DND-41 (cell line): ENCODE measurements at places on chromosomes 6 and 20.

GRCh38 chr6:14476793-14477531 lies 359.4 kb downstream of the CD83 start:
- H3K27ac ChIP-seq, result no peak overlapping the region
- no peaks in the 10 kb centered on the region for H3K36me3 ChIP-seq
- H3K27me3 ChIP-seq, result no peaks in the 10 kb centered on the region
- no peak overlapping the region for H3K4me3 ChIP-seq

GRCh38 chr6:89787660-89788328 lies 31.8 kb downstream of the MDN1 start:
- H3K36me3 ChIP-seq, result peaks cover 87% of the 10 kb centered on the region
- H3K4me1 ChIP-seq, result no peaks in the 10 kb centered on the region
- no peak overlapping the region for H3K27ac ChIP-seq
- H3K4me3 ChIP-seq, result no peak overlapping the region
- H3K27me3 ChIP-seq, result no peaks in the 10 kb centered on the region

DNA sequence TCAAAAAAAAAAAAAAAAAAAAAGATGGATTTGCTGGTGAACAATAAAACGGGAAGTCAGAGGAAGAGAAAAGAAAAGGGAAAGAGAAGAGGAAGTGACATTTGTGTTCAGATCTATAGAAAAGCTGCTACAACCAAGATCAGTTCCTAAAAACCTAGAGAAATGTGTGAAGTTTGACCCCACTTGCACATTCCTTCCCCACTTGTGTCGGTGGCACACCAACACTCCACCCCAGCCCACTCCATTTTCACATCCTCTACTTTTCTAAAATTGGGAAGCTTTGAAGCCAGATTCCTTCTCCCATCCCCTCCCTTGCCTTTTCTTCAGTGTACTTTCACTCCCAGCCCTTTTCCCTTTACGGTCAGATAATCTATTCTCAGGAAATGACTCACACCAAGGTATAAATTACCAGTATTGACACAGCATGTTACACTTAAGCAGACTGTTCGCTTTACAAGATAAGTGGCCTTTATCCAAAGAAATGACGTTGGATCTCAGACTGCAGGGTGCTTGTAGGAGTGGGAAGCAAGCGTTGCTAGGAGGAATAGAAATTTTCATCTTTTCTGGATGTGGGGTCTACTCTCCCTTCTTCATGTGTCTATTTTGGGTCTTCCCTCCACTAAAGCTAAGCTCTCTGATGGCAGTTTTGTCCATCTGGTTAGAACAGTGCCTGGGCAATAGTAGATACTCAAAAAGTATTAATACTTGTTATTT lies 92.5 kb upstream of the ADGRF1 start:
- H3K36me3 ChIP-seq, result no peaks in the 10 kb centered on the region
- H3K4me1 ChIP-seq, result no peaks in the 10 kb centered on the region
- no peak overlapping the region for H3K4me3 ChIP-seq
- H3K27me3 ChIP-seq, result no peaks in the 10 kb centered on the region

- no peak overlapping the region for H3K27ac ChIP-seq
- H3K36me3 ChIP-seq, result no peaks in the 10 kb centered on the region
- no peak for DNase-seq
- H3K4me1 ChIP-seq, result no peaks in the 10 kb centered on the region
- H3K27me3 ChIP-seq, result peaks cover 7% of the 10 kb centered on the region
- H3K4me3 ChIP-seq, result no peak overlapping the region
Observed at GRCh38 chr6:56749632-56750151, 107.0 kb upstream of the DST start.

GRCh38 chr20:19991308-19991707 lies 25.9 kb upstream of the NAA20 start:
- H3K4me3 ChIP-seq, result no peak overlapping the region
- no peaks in the 10 kb centered on the region for H3K36me3 ChIP-seq
- DNase-seq, result no peak
- no peaks in the 10 kb centered on the region for H3K4me1 ChIP-seq
- peaks cover 6% of the 10 kb centered on the region for H3K27me3 ChIP-seq

DNA sequence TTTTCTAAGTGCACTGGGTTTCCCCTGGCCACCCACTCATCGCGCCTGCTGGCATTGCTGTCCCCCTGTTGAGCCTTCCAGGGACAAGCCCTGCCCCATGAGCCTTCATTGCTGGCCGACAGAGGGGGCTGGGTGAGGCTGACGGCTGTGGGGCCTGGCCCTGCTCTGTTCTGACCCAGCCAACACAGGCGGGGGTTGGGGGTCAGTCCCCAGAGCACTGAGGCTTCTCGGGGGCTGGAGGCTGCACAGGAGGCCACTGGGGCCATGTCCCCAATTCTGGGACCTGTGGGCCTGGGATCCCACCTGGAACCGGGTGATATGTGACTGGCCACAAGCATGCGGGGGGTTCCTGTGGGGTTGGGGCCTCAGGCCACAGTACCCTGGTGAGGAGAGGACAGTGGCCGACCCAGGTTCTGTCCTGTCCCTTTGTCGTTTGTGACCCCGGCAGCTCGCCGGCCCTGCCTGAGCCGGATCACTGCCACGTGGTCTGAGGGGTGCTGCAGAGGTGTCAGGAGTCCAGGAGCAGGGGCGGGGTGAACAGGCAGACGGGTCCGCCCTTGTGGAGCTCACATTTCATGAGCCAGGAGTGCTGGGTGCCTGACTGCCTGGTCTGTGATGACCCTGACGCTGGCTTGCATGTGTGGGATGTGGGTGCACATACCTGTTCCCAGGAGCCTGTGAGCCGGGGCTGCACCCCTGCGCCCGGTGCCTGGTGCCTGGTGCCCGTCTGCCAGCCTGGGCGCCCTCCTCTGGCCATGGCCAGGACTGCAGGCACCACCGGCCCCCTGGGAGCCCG lies 2.1 kb upstream of the COL20A1 start:
- H3K36me3 ChIP-seq, result peaks cover 39% of the 10 kb centered on the region
- DNase-seq, result peak; percentile 72
- H3K27me3 ChIP-seq, result peaks cover 10% of the 10 kb centered on the region
- no peak overlapping the region for H3K4me3 ChIP-seq
- H3K4me1 ChIP-seq, result peaks cover under 1% of the 10 kb centered on the region; the same call in 1 of the 2 replicates
- H3K27ac ChIP-seq, result no peak overlapping the region
